ENCODE measurements at places on chromosomes 3 and 15.
A peak's percentile ranks its signal among the peaks of the same experiment; 100 is the strongest.

- no peak for DNase-seq
Observed at GRCh38 chr15:79339588-79340314, 28.8 kb downstream of the TMED3 start.

GRCh38 chr3:148964809-148965208, 26.5 kb upstream of the GYG1 start:
- no peak for DNase-seq

- DNase-seq: peak; percentile 66
Observed at GRCh38 chr3:196632046-196632751, 7.3 kb upstream of the NRROS start.

GRCh38 chr15:39025881-39026280, 461.3 kb upstream of the RASGRP1 start:
- no peak for DNase-seq

DNA sequence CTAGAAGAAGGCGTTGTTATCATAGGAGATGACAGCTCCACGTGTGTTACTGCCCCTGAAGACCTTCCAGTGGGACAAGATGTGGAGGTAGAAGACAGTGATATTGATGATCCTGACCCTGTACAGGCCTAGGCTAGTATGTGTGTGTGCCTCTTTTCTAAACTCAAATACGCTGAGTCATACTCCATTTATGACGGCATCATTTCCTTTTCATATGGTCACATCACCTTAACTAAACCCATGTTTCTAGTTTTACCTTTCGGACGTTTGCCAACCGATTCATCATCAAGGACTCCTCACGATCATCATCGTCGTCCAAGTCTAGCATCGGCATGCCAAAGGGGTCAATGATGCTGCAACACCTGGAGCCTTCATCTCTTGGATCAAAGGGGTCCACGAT, 149.0 kb downstream of the CBLB start:
- DNase-seq: no peak

DNA sequence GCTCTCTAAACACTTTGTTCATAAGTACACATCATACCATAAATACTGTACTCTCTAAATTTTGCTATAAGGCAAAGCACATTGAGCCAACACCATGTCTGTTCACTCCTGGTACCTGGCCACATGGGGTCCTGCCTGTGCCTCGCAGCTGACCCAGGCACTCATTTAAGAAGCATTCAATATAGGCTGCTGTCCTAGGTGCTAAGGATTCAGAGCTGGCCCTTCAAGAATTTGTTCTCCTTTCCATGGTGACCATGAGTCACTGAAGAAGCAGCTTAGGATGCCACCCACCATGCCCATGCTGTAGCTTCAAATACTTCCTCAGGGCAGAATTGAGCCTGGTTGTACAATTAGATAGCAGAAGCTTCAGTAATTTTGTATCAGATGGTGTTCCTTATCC, 119.2 kb upstream of the ZBED2 start:
- no peak for DNase-seq
